ENCODE measurements at places on chromosomes 4 and X. TPM values are rescaled to one million over a fixed set of nuclear protein-coding genes. Genes with fewer than 3 reads are reported as not detected.

DNA sequence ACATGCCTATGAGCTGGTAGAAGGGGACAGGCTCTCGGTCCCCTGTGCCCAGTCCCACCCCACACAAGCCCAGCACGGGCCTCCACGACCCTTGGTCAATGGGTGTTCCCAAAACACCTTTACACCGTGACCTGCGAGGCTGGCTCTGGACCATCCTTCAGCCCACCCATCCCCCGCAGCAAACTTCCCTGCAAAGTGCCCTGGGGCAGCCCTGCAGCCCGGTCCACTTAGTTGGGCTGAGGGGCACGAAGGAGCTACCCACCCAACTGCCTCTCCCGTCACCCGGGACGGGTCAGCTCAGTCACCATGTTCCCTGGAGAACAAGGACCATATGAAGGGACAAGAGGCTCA lies 23.4 kb downstream of the WDR1 start:
- no peaks in the 10 kb centered on the region for H3K27me3 ChIP-seq
- peaks cover 31% of the 10 kb centered on the region for H3K4me1 ChIP-seq
- H3K4me3 ChIP-seq: no peak overlapping the region
- DNase-seq: no peak
- H3K36me3 ChIP-seq: no peaks in the 10 kb centered on the region

DNA sequence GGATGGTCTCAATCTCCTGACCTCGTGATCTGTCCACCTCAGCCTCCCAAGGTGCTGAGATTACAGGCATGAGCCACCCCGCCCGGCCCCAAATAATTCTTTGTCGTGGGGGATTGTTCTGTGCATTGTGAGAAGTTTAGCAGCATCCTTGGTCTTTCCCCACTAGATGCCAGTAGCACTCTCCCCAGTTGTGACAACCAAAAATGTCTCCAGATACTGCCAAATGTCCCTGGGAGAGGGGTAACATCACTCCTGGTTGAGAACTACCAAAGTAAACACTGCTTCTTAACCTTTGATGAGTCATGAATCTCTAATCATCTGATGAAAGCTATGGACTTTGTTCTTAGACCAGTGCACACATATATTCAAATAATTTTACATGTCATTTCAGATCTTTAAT lies 90.7 kb upstream of the BRS3 start:
- no peaks in the 10 kb centered on the region for H3K36me3 ChIP-seq
- H3K4me1 ChIP-seq: no peaks in the 10 kb centered on the region
- H3K27me3 ChIP-seq: no peaks in the 10 kb centered on the region
- no peak overlapping the region for H3K4me3 ChIP-seq
- DNase-seq: no peak

GRCh38 chrX:70979136-70979762 lies 48.4 kb upstream of the SLC7A3 start:
- H3K27me3 ChIP-seq: no peaks in the 10 kb centered on the region
- DNase-seq: no peak
- H3K36me3 ChIP-seq: no peaks in the 10 kb centered on the region
- no peak overlapping the region for H3K27ac ChIP-seq
- H3K4me1 ChIP-seq: no peaks in the 10 kb centered on the region
- H3K4me3 ChIP-seq: no peak overlapping the region

ARMCX4 gene
- 13.3 TPM for total RNA-seq

DNA sequence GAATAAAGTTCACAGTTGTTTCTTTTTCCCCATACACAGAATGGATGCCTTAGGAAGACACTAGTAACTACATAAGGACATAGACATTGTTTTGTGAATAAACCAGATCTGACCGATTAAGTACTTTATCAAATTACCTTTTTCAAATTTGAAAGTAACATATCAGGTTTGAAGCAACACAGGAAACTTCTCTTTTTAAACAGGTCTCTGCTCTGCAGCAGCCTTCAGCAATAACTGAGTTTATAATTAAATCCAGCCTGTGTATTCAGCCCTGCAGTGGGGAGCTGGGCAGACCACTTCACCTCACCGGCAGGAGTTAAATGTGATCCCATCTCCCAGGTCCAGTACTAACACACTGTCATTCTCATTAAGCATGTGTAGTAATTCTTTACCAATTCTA lies 68.3 kb upstream of the ATOH1 start:
- H3K4me3 ChIP-seq: no peak overlapping the region
- no peaks in the 10 kb centered on the region for H3K36me3 ChIP-seq
- no peak overlapping the region for H3K27ac ChIP-seq
- H3K4me1 ChIP-seq: no peaks in the 10 kb centered on the region

- H3K4me3 ChIP-seq: no peak overlapping the region
- no peaks in the 10 kb centered on the region for H3K36me3 ChIP-seq
- DNase-seq: no peak
- no peak overlapping the region for H3K27ac ChIP-seq
- H3K27me3 ChIP-seq: no peaks in the 10 kb centered on the region
- H3K4me1 ChIP-seq: peaks cover 3% of the 10 kb centered on the region
Observed at GRCh38 chrX:11704725-11705495, 39.2 kb upstream of the ARHGAP6 start.

DNA sequence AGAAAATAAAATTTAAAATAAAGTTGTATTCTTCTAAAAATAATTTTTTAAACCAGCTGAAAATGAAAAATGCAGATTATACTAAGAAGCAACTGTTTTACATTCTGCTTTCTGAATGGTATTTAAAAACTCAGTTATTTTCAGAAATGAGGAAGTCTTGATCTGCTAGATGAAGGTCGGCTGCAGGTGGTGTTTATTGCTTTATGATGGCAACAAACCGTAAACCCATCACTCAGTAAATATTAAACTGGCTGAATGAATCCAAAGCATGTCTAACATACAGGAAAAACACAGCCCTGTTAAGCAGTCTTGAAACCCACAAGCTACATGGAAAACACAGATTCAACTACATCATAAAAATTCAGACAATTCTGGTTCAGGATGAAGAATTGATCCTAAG lies 29.3 kb downstream of the DYNLT3 start:
- no peak overlapping the region for H3K4me3 ChIP-seq
- H3K4me1 ChIP-seq: no peaks in the 10 kb centered on the region
- H3K36me3 ChIP-seq: no peaks in the 10 kb centered on the region
- no peak overlapping the region for H3K27ac ChIP-seq

DNA sequence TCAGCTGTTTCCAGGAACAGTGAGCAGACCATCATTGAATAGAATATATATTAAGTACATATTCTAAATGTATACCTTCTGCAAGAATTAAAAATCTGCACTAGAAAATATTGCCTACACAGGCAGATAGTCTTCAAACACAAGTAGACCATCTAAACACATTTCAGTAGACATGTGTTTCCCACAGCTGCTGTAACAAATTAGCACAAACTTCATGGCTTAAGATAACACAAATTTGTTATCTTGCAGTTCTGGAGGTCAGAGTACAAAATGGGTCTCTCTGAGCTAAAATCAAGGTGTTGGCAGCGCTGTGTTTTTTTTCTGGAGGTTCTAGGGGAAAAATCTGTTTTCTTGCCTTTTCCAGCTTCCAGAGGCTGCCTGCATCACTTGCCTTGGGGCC lies 42.7 kb downstream of the SH3RF1 start:
- no peaks in the 10 kb centered on the region for H3K4me1 ChIP-seq
- no peaks in the 10 kb centered on the region for H3K27me3 ChIP-seq
- H3K4me3 ChIP-seq: no peak overlapping the region

DNA sequence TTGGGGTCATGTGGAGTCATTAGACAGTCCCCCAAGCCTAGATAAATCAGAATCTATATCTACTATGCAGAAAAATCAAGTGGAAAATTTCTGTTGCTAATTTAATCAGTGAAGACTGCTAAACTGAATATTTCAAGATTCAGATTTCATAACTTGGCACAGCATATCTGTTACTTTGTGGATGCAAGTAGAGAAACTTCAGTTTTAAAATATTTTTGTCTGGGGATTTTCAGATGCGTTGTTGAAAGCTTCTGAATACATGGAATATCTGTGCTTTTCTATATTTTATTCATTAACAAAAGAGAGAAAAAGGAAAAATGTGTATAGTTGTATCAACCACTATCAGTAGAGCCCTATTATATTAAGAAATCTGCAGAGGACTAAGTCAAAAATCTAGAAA lies 4.4 kb downstream of the FGF5 start:
- no peak overlapping the region for H3K27ac ChIP-seq
- no peak for DNase-seq
- peaks cover 13% of the 10 kb centered on the region for H3K4me1 ChIP-seq
- H3K4me3 ChIP-seq: no peak overlapping the region
- H3K36me3 ChIP-seq: no peaks in the 10 kb centered on the region

CLTRN gene
- 1.6 TPM for total RNA-seq

CACNA1F gene
- 0.19 TPM for total RNA-seq

DNA sequence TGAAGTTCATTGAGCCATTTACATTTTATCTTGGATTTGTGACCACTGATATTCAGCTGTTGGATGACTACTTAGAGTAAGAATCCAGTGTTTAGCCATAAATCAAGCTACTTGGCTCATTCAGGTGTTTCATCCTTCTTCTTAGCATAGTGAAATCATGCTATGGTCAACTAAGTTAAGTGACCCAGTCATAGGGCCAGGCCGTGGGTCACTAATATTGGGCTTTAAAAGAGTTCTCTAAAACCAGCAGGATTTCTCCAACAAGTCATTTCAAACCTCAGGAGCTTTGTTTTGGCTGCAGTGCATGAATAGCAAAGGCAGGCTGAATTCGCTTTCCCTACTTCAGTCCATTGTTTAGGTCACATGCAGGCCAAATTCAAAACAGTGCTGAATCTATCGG lies 181.0 kb downstream of the MAML3 start:
- no peak for DNase-seq
- H3K27me3 ChIP-seq: no peaks in the 10 kb centered on the region

SMIM10 gene
- 71.7 TPM for total RNA-seq

CORIN gene
- total RNA-seq: 4.7 TPM

DNA sequence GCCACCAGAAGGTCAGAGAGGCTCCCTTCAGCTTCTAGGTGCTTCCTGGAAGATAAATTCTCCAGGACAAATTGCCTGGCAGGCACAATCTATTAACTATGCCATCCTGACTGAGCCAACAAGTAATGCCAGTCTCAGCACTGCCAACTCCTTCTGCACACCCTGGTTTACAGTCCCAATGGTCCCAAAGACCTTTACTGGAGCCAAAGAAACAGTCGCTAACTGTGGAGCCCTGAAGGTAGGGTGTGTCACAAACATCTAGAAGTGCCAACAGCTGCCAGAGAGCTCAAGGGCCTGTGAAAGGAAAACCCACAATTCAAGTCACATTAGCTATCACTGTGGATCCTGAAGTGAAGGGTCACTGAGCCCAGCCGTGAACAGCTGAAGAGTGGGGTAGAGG lies 34.9 kb upstream of the CITED1 start:
- no peak overlapping the region for H3K4me3 ChIP-seq
- H3K27me3 ChIP-seq: no peaks in the 10 kb centered on the region
- H3K36me3 ChIP-seq: no peaks in the 10 kb centered on the region
- H3K27ac ChIP-seq: no peak overlapping the region

RBM41 gene
- 24.7 TPM for total RNA-seq

GPM6B gene
- total RNA-seq: 5.4 TPM

GRCh38 chr4:81449015-81449414 lies 22.7 kb downstream of the RASGEF1B start:
- H3K27ac ChIP-seq: no peak overlapping the region
- no peaks in the 10 kb centered on the region for H3K4me1 ChIP-seq
- no peak overlapping the region for H3K4me3 ChIP-seq
- no peaks in the 10 kb centered on the region for H3K27me3 ChIP-seq
- no peaks in the 10 kb centered on the region for H3K36me3 ChIP-seq
- DNase-seq: no peak

- no peaks in the 10 kb centered on the region for H3K27me3 ChIP-seq
- H3K36me3 ChIP-seq: no peaks in the 10 kb centered on the region
- DNase-seq: peak; percentile 23
- H3K4me3 ChIP-seq: peak overlapping the region; percentile 60
- H3K27ac ChIP-seq: peak overlapping the region; percentile 43
- H3K4me1 ChIP-seq: peaks cover 12% of the 10 kb centered on the region
Observed at GRCh38 chr4:153248641-153249198, 44.5 kb downstream of the TRIM2 start.

RHOH gene
- 1.2 TPM for total RNA-seq

DNA sequence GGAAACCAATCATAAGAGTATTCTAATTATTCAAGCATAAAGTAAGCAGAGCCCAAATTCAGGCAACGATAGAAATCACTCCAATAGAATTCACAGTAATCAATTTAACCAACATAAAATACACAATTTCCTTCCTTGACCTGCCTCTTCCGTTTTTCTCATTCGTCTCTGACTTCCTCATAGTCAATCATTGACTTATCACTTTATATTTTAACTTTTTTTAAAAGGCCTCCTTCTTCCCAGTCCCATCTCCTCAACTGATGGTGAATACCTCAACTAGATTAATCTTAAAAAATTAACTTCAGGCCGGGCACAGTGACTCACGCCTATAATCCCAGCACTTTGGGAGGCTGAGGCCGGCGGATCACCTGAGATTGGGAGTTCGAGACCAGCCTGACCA lies 13.3 kb downstream of the CNOT6L start:
- H3K27me3 ChIP-seq: no peaks in the 10 kb centered on the region
- H3K4me3 ChIP-seq: no peak overlapping the region
- H3K36me3 ChIP-seq: no peaks in the 10 kb centered on the region
- no peak for DNase-seq
- H3K27ac ChIP-seq: no peak overlapping the region
- no peaks in the 10 kb centered on the region for H3K4me1 ChIP-seq

- no peak overlapping the region for H3K4me3 ChIP-seq
- H3K27me3 ChIP-seq: no peaks in the 10 kb centered on the region
- peaks cover 9% of the 10 kb centered on the region for H3K4me1 ChIP-seq
- DNase-seq: peak; percentile 46
- peak overlapping the region; percentile 3 for H3K27ac ChIP-seq
Observed at GRCh38 chr4:6892190-6892908, 17.3 kb upstream of the TBC1D14 start.

TMPRSS11B gene
- not detected for total RNA-seq

DNA sequence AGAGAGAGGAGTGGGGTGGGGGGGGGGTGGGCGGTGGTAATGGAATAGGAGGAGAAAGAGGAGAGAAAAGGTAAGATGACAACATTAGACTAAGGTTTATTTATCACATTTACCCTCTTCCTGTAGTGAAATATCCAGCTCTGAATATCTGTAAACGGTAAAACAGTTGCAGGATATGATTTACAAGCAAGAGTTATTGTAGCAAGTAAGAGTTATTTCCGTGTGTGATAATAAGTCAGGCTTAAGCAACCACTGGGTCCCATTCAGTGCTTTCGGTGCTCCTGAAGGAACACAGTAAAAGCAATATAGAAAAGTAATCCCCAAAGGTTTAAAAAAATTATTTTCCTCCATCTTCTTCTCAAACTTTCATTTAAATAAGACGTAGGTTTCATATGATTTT lies 103.6 kb downstream of the MANBA start:
- H3K27me3 ChIP-seq: no peaks in the 10 kb centered on the region
- no peaks in the 10 kb centered on the region for H3K4me1 ChIP-seq
- no peak overlapping the region for H3K27ac ChIP-seq
- DNase-seq: no peak
- H3K4me3 ChIP-seq: no peak overlapping the region

DNA sequence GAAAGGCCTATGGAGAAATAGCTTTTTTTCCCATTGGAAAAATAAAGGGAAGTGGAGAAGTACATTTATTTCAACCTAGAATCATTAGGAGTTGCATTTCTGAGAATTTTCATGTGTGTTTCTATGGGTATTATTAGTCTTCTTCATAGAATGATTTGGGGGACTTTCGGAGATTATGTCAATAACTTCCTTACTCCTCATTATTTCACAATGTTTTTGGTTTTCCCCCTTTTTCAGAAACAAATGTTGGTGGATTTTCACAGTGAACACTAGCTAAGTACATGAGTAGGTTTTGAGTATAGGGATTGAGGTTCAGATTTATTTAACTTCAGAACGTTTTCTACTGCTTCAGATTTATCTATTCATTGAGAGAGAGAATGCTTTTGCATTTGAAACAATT lies 54.0 kb downstream of the SH3BGRL start:
- H3K27ac ChIP-seq: no peak overlapping the region
- no peak overlapping the region for H3K4me3 ChIP-seq
- no peak for DNase-seq
- H3K36me3 ChIP-seq: no peaks in the 10 kb centered on the region

ADH1A gene
- 0.31 TPM for total RNA-seq

All from testis (tissue), 5 donors.